ENCODE measurements at places on chromosomes 2 and 18.

DNA sequence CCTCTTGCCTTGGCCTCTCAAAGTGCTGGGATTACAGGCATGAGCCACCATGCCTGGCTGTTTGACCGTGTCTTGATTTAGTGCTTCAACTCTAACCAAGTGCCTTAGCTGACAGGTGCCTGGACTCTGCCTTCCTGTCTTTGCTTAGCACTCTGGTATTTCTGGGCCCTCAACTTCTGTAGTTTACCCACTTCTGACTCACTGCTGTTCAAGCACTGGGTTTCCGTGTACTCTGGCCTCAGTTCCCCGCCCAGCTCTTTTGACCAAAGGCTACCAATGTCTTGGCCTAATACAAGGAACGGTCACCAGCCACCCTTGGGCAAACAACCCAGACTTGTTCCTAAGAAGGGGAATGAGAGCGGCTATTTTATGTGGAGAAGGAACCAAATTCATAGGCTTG lies 35.7 kb upstream of the CABLES1 start:
- no peak for DNase-seq

DNA sequence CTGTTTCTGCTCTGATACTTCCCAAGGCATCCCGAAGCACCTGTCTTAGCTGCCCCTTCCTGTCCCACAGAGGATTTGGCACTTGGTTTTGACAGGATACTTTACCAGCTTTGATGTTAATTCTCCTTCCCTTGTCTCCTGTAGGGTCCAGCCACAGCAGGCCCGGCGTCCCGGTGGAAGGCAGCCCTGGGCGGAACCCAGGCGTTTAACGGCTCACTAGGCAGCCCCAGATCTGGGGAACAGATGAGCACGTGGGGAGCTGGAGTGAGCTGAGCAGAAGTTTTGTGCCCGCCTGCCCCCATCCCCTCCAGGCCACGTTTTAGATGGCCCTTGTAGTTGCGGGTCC lies 11.4 kb downstream of the ANKRD23 start:
- no peak for DNase-seq

DNA sequence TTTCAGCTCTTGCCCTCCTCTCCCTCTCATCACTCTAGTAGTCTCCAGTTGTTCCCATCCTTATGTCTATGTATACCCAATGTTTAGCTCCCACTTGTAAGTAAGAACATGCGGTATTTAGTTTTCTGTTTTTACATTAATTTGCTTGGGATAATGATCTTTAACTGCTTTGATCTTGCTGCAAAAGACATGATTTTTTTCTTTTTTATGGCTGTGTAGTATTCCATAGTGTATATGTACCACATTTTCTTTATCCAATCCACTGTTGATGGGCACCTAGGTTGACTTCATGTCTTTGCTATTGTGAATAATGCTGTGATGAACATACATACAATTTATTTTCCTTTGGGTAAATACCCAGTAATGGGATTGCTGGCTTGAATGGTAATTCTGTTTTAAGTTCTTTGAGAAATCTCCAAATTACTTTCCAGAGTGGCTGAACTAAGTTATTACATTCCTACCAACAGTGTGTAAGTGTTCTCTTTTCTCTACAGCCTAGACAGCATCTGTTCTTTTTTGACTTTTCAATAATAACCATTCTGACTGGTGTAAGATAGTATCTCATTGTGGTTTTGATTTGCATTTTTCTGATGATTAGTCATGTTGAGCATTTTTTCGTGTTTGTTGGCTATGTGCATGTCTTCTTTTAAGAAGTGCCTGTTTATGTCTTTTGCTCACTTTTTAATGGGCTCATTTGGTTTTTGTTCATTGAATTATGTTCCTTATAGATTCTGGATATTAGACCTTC lies 179.6 kb upstream of the SLC39A10 start:
- DNase-seq, result no peak

DNA sequence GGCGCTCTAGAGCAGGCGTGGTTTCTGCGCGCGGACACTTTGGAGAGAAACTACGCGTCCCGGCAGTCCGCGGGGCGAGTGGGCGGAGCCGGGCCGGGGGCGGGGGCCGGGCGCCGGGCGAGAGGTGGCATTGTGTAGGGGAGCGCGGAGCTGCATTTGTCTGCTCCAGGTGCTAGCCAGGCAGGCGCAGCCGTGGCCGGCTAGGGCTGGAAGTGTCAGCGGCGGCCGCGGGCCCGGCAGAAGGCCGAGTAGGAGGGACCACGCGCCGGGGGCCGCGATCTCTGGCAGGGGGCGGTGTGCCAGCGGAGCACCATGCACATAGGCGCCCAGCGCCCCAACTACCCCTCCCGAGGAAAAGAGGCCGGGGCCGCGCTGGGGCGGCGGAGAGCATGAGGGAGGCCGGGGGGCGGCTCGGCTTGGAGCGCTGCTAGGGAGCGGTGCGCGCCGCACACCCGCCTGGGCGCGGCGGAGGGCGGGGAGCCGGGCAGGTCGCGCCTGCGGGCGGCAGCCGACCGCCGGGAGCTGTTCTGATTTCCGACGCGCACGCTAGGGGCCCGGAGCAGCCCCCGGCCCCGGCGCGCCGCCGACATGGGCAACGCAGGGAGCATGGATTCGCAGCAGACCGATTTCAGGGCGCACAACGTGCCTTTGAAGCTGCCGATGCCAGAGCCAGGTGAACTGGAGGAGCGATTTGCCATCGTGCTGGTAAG lies at the start of gene FMNL2:
FMNL2 (plus strand) TSS at position 159 of the 710 bp plus-strand sequence.
- DNase-seq, result peak; percentile 95

DNA sequence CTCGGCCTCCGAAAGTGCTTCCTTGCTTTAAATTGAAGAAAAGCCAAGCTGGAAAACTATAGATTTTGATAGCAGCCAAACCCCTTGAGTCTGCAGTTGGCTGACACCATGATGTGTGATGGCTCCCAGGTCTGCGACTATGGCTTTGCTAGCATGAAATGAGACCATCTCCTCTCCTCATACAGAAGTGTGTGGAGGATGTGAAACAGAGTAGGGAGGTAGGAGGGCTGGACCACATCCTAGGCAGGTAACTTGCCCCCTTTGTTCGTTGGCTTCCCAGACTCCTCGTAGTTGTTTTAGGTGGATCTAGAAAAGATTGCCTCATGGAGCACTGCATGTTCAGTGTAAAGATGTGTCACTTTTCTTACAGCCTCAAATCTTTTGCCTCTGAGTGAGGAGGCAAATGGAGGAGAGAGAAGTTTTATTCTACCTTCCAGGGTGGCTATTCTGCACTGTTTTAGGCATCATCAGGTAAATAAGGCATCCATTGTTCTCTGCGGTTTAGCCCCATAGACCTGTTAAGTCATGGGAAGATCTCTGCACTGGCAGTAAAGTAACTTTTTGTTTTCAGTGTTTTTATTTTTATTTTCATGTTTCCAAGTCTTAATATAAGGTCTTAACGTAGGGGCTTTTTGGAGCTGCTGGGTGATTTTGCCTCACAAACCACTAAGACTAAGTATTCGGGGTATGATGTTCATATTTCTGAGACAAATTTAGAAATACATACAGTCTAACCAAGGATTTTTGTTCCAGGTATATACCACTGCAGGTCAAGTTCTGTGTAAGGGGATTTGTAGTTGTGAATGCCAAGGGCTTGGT lies 40.1 kb downstream of the MGAT5 start:
- DNase-seq, result no peak

GRCh38 chr2:84785950-84786349 lies 94.9 kb downstream of the TRABD2A start:
- DNase-seq, result no peak

- DNase-seq, result no peak
These were observed 91.1 kb downstream of the INHBB start for GRCh38 chr2:120436885-120437603.

DNA sequence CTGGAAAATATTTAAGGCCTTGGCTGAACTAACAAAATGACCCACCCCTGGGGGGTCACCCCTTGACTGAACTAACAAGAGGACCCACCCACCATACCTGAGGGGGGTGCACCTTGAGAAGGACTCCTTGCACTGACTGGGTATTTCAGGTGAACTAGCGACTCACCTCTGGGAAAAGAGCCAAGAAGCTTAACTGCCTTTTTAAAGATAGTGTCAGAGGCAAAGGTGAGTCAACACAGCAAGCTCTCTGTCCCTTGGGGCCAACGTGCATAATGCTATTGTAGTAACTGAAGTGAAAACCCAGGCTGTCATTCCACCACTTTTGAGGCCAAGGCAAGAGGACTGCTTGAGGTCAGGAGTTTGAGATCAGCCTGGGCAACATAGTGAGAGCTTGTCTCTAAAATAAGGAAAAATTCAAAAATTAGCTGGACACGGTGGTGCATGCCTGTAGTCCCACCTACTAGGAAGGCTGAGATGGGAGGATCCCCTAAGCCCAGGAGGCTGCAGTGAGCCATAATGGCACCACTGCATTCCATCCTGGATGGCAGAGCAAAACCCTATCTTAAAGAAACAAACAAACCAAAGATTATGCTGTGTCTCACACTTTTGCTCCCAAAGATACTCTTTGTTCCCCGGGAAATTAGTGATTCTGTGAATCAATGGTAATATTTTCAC lies 36.4 kb upstream of the ZCCHC2 start:
- DNase-seq, result no peak

GRCh38 chr2:108916122-108916795 lies 72.8 kb downstream of the EDAR start:
- DNase-seq, result no peak

- no peak for DNase-seq
These were observed 38.2 kb downstream of the ZNF516 start for GRCh38 chr18:76456823-76457222.

DNA sequence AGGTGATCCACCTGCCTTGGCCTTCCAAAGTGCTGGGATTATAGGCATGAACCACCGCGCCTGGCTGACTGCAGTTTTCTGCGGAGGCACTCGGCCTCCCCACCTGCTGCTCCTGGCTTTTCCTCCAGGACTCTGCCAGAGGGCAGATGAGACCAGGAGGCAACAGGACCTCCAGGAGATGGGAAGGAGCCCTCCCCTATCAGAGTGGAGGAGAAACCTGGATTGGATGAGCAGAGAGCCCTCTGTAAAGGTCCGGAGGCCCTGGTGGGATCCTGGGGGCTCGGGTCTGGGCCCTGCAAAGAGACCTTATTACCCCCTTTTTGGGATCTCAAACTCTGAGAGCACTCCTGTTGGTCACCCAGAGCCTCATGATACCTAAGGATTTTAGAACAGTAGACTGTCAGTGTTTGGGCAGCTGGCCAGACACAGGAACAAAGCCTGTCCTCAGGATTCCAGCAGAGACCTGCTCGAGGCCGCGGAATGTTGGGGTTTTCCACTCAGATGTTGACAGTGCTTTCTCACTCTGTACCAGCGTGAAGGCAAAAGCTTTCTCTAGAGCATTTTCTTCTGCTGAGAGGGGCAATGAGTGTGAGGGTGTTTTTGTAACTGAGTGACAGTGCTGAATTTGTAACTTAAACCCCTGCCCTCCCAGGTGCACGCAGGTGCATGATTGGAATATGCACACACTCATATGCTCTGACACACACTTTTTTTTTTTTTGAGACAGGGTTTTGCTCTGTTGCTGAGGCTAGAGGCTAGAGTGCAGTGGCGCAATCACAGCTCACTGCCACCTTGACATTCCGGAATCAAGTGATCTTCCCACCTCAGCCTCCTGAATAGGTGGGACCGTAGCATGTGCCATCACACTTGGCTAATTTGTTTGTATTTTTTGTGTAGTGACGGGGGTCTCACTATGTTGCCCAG lies 48.4 kb downstream of the NPPC start:
- DNase-seq, result no peak

- DNase-seq, result no peak
These were observed 56.0 kb upstream of the DSG1 start for GRCh38 chr18:31261792-31262582.

Measured in eye (tissue), 1 donor.